ENCODE measurements at places on chromosomes 7 and 10. TPM values are rescaled to one million over a fixed set of nuclear protein-coding genes. Genes with fewer than 3 reads are reported as not detected.

Gene FRMD4A
- 90.2 TPM for total RNA-seq

Gene CLCN1
- total RNA-seq, result not detected

Gene ZNF727
- total RNA-seq, result 0.09 TPM

Gene NYAP1
- total RNA-seq, result 2.2 TPM

Gene LEP
- total RNA-seq, result under 0.01 TPM

Gene ECHDC3
- total RNA-seq, result 1.8 TPM

Gene AKR1E2
- 7.1 TPM for total RNA-seq

Gene EPO
- not detected for total RNA-seq

Measured in endothelial cell of coronary artery (primary cell).